Mesendoderm (in vitro differentiated cells): ENCODE measurements at places on chromosomes 1 and 21.

GRCh38 chr1:51032936-51033335, 62.9 kb downstream of the CDKN2C start:
- H3K36me3 ChIP-seq, result no peaks in the 10 kb centered on the region
- H3K27me3 ChIP-seq, result no peaks in the 10 kb centered on the region
- no peak overlapping the region for H3K4me3 ChIP-seq
- no peak overlapping the region for H3K27ac ChIP-seq

DNA sequence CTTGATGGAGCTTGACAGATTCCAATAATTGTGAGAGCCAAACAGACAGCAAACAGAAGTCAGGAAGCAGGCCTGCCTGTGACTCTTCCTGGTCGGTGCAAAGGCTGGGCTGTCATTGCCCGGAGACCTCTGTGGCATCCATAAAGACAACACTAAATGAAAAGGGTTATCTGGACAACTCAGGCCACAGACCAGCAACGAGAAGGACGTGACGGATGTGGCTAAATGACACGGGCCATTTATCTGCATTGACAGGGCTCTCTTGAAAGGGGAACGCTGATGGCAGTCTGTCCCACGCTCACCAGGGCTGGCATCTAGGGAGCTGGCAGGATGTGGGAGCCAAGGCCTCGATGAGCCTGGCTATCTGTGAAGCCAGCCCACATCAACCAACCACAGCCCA, 35.0 kb downstream of the HMGB4 start:
- H3K27ac ChIP-seq, result peak overlapping the region; percentile 42
- peaks cover 13% of the 10 kb centered on the region for H3K4me1 ChIP-seq
- H3K36me3 ChIP-seq, result no peaks in the 10 kb centered on the region
- H3K27me3 ChIP-seq, result no peaks in the 10 kb centered on the region

DNA sequence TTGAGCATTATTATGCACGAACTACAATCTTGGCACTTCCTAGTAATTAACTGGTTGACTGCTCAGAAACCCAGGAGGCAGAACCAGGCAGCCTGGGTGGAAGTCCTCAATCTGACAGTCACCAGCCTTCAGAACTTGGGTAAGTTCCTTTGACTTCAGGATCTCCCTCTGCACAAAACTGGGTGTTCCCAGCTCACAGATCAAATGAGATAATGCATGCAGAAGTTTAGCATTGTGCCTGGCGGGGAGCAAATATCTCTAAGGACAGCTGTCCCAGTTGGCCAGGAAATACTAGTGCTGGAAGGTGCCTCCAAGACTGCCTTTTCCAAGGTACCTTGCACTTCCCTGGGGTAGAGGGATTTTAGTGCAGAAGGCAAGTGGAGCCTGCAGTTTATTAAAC, 294.8 kb downstream of the PCP4 start:
- H3K27ac ChIP-seq, result no peak overlapping the region
- H3K27me3 ChIP-seq, result no peaks in the 10 kb centered on the region
- no peaks in the 10 kb centered on the region for H3K36me3 ChIP-seq

DNA sequence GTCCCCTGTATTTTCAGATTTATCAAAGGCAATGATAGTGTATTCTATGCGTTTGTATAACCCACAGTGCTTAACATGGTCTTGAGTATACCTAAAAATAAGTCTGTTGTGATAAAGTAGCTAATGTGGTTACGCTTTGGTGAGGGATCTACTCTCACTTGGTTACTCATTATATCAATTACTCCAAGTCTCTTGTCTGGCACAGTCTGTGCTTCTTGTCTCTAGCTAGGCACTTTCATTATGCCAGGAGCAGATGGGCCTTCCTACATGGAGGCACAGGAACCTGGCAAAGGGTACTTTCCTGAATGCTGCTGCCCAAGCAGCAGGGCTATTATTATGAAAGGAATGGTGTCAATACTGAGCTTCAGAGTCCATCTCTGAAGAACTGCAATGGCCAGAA, 4.2 kb upstream of the PTPN22 start:
- no peak overlapping the region for H3K4me3 ChIP-seq
- no peak for DNase-seq
- no peak overlapping the region for H3K27ac ChIP-seq

DNA sequence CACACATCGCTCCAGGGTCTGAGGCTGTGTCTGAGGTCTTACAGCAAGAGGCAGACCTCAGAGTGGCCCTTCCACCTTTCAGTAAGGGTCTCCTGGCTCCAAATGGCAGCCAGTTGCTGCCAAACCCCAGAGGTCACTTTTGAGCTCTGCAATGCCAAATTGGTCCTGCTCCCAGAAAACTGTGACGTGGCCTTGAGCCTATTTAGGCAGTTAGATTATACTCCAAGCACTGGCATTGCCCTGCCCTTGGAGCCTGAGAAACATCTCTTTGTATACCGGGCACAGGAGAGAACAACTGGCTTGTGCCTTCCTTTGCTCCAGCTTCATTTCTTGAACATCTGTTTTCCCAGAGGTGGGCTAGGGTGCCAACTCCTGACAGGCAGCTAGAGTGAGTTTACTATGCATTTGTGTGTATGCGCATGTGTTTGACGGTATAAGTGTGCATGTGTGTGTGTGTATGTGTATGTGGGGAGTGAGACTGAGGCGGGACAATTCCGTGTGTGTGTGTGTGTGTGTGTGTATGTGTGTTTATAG, 134.5 kb downstream of the IER5 start:
- no peaks in the 10 kb centered on the region for H3K27me3 ChIP-seq
- DNase-seq, result no peak
- H3K27ac ChIP-seq, result no peak overlapping the region
- H3K4me1 ChIP-seq, result no peaks in the 10 kb centered on the region

DNA sequence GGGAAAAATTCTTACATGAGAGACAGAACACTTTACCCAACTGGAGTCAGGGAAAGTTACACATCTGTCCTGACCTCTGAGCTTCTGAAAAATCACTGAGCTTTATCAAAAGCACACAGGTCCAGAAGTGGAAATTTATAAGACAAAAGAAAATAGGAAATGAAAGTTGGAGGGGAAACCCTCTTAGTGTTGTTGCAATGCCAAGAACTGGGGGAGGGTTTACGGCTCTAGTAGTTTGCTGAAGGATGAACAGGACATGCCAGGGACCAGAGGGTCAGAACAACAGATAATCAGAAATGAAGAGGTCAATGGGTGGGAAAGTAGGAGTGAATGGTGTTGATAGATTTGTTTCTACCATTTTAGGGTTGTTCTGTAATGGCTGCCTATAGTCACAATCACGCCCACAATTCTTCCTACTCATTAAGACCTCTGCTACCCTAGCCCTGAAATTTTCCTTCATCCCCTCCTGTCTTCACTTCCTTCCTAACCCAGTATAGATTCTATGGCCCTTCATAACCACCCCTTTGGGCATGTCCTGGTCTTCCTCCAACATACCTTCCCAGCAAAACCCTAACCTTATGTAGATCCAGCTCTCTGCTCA, 30.3 kb upstream of the FMOD start:
- H3K4me1 ChIP-seq, result no peaks in the 10 kb centered on the region
- H3K4me3 ChIP-seq, result no peak overlapping the region
- no peak overlapping the region for H3K27ac ChIP-seq
- H3K27me3 ChIP-seq, result peaks cover 1% of the 10 kb centered on the region
